ENCODE measurements at places on chromosomes 2 and 18.

- no peak for DNase-seq
Measured at GRCh38 chr2:41922177-41922576, 125.6 kb upstream of the PKDCC start.

DNA sequence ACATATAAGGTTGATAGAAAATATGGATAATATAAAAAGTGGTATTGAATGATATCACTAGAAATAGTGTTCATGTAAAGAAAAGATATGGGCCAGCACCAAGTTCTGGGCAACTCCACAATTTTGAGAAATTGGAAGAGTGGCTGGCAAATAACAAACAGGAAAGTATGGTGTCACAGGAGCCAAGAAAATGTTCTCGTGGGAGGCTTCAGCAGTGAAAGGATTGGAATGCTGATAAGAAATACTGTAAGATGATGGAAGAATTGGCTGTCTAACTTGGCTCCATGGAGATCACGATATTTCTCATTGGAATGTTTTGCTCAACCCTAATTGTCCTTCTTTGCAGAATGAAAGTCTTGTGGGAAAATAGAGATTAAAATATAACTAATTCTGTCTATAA lies 856.8 kb downstream of the DPP10 start:
- DNase-seq, result no peak

- no peak for DNase-seq
Measured at GRCh38 chr2:227043981-227044380, 120.0 kb downstream of the COL4A4 start.

DNA sequence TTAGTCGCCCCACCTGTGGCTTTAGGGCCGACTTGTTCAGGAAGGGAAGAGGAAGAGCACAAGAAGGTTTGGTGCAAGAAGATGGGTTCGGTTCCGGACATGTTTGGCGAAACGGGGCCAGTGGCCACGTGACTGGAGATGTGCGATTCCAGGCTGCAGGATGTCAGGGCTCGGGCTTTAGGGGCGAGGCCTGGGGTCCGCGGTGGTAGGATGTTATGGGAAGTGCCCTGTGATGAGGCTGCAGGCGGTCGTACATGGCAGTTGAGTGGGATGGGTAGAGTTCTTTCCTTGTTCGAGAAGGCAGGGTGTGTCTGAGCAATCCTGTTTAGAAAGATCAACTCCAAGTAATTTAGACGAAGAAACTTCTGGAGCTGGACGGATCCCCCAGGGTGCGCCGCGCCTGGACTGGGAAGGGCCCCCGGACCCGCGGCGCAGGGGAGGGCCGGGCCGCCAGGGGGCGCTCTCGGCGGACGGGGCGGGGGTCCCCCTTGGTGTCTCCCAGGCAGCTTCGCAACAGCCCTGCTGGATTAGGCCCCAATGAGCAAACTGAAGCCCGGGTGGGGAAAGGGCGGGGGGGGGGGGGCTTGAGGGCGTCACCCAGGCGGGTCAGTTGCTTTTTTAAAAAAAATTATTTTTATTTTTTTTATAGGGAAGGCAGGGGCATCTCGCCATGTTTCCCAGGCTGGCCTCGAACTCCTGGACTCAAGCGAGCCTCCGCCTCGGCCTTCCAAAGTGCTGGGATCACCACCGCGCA lies 17.2 kb upstream of the SDC1 start:
- DNase-seq, result no peak

DNA sequence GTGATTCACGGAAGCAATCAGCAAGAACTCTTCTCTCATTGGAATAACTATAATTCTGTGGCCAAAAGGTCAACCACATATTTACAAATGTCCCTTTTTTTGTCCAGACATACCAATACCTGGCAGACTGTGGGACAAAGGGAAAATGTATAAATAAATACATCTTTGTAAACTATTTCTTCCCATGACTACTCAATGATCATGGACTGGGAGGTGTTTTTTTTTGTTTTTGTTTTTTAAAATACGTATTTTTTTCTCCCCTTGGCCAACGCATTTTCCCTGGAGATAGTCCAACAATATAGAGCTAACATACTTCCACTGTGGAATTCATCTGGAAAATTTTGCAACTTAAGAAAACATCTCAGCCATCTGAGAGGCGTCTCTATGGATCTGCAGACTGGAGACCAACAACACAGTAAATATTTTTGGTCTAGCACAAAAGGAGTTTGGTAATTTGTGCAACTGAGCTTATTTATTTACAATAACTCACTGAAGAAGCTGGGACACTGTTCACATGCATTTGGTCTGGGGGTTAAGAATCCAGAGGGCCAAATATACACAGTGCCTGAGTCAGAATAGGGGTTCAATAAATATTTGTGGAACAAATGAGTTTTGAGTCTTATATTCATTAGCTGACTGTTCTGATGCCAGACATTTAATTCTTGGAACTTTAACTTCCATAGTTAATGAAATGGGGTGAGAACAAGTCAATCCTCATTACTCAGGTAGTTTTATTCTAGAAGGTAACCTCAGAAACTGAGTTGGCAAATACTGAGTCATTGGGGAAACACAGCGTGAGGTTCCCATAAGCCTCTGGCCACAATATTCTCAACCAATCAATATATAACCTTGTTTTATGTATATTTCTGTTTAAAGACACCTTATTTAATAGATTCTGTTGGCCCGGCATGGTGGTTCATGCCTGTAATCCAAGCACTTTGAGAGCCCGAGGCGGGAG lies 36.2 kb downstream of the CCBE1 start:
- no peak for DNase-seq

GRCh38 chr2:150985741-150986140 lies 275.9 kb downstream of the RBM43 start:
- no peak for DNase-seq

DNA sequence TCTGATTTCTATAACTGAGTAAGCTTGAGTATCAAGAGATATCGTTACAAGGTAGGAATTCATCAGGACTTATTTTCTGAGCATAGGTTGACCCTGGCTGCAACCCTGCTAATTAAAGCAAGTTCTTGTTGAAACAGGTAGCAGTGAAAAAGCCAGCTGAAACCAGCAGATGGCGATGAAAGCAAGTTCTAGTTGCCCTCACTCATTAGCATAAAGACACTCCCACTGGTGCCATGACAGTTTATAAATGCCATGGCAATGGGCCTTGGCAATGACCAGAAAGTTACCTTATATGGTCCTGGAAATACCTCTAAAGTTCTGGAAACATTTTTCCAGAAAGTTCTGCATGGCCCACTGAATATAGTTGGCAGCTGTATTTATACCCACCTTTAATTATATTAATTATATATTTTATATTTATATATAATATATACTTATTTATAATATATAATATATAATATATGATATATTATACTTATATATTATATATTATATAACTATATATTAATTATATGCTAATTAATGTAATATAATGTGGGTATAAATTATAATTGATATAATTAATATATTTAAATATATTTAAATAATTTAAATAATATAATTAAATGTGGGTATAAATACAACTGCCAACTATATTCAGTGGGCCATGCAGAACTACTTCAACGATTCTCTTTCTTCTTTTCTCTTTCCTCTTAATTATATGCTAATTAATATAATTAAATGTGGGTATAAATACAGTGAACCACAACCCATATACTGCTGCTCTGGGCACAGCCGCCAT lies 188.0 kb downstream of the CDH7 start:
- DNase-seq, result peak; percentile 7

- no peak for DNase-seq
Measured at GRCh38 chr2:146321175-146321574, 1523.7 kb upstream of the ACVR2A start.

GRCh38 chr2:239814116-239814860 lies 210.9 kb downstream of the NDUFA10 start:
- DNase-seq, result no peak

DNA sequence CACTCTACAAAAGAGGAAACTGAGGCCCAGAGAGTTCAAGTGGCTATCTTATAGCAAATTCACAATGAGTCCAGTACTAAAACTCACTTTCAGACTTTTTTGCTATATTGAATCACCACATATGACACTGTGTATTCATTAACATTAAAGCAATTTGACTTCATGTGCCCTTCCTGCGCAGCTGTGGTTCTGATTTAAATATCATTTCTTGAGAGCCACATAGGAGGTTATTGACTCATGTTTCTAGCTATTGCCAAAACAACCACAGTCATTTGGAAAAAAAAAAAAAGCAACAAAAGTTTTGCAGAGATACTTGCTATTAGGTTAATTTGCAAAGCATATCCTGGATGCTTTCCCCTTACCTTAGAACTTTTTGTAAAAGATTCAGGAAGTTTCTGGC lies 341.2 kb downstream of the PIK3C3 start:
- no peak for DNase-seq

- no peak for DNase-seq
Measured at GRCh38 chr2:60359569-60359968, 193.9 kb downstream of the BCL11A start.

DNA sequence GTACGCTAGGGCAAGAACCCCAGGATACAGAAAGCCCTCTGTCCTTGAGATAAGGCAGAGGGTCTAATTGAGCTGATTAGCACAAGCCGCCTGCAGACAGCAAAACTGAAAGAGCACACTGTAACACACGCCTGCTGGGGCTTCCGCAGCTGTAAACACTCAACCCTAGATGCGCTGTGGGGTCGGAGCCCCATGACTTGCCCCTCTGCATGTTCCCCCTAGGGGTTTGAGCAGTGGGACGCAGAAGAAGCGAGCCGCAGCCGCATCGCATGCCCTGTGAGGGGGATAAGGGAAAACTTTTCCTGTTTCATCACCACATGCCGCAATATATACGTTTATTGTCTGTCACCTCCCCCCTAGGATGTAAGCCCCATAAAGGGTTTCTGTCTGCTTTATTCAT lies 384.6 kb downstream of the PLCL1 start:
- no peak for DNase-seq

DNA sequence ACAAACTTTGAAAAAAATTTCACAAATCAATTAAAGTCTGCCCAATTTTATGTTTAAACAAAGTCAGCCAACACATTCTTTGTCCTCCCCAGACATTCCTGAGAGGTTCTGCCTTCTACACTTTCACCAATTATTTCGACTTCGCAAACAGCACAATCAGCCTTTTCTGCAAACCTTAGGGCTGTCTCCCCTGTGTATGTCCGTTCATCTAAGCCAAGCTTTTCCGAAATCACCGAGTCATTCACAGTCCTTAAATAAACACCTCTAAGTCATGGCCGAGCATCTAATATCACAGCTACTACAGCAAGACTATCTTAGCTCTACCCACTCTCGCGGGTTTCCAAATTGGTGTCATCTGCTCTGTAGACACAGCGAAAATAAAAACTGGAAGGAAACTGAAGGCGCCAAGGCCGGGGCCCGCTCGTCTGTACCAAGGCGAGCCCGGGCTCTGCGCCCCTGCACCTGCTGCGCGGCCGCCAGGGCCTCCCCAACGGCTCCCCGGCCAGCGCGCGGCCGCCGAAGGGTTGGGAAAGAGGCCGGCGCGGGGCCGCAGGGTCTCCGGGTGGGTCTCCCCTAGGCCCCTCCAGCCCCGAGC lies 730 bp downstream of the ODC1 start:
- peak; percentile 40 for DNase-seq

DNA sequence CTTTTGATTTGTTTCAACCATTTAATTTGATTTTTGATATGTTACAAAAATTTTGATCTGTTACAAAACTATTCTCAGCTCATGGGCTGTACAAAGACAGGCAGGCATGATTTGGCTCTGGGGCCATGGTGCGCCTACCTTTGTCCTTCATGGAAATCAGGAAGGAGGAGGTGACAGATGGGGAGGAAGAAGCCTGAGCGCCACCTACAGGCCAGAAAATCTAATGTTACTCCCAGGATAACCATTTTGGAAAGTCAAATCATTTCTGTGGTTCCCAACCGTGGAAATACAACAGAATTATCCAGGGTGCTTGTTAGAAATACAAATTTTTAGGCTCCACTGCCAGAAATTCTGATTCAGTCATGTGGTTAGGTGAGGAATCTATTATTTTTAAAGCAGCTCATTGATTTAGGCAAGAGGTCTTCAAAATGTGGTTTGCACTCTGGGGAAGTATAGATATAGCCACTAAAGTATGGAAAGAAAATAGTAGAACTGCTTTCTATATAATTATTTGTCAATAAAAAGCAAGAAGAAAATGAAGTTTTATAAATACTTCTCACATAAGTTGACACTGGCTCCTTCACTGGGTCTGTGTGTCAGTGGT lies 93.9 kb downstream of the EVA1A start:
- DNase-seq, result no peak

GRCh38 chr2:59925321-59925720 lies 628.1 kb downstream of the BCL11A start:
- no peak for DNase-seq

DNA sequence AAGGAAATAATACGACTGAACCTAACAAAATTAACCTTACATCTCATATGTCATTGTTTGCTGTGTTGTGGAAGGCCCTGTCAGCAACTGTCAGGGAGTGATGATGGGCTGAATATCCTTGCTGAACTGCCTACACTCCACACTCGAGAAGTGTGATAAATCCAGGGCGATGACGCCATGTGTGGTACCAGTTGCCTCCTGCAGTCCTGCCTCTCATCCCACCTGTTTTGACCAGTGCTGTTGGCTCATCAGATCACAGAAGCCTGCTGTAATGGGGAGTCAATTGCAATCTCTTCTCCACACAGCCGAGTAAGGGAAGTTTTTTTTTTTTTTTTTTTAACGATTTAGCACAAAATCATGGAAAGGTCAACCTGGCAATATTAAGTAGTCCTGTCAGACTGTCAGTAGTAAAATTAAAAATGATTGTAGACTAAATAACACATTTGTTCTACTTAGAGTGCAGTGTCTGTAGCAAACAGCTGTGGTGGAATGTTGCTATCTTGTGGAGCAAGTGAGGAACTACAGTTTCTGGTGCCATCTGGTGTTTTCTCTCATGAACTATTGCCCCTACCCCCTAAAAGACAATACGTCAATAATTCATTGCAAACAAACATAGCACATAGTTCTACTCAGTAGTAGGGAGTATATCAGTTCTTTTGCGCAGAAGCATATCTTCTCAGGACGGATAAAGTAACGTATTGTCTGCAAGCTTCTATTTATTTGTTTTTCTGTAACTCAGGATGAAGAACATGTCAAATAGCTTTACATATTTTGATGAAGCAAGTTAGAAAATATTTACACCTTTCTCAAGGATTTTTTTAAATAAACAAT lies 347.6 kb downstream of the CTNNA2 start:
- DNase-seq, result no peak

GRCh38 chr2:30865243-30865642 lies 58.0 kb upstream of the CAPN13 start:
- DNase-seq, result no peak

- no peak for DNase-seq
Measured at GRCh38 chr2:239502430-239503186, 101.8 kb upstream of the HDAC4 start.

GRCh38 chr2:39447266-39448168 lies 10.4 kb upstream of the MAP4K3 start:
- no peak for DNase-seq

DNA sequence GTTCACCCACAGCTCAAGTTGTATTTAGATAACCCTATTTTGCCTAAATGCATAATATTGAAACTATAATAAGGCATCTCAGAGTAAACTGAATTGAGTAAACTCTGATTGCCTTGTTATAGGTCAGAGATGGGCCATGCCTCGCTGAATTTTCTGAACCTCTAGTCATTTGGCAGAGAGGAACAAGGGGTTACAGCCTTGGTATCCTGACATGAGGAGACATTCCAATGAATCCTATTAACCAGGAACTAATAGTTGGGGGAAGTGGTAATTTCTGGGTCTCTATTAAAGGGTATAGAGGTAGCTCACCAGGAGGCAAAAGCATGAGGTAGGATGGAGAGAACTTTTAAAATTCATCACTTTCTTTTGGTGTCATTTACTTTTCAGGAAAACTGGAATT lies 227.4 kb upstream of the CHST9 start:
- no peak for DNase-seq

Measured in GM12864 (cell line).